ENCODE measurements at places on chromosomes 7 and 10.

GRCh38 chr7:113188396-113188795 is 70.0 kb upstream of the SMIM30 start:
- no peak for DNase-seq

GRCh38 chr7:1362301-1362700 is 97.0 kb downstream of the MICALL2 start:
- no peak for DNase-seq

GRCh38 chr7:131068604-131069021 is 259.1 kb upstream of the MKLN1 start:
- no peak for DNase-seq

DNA sequence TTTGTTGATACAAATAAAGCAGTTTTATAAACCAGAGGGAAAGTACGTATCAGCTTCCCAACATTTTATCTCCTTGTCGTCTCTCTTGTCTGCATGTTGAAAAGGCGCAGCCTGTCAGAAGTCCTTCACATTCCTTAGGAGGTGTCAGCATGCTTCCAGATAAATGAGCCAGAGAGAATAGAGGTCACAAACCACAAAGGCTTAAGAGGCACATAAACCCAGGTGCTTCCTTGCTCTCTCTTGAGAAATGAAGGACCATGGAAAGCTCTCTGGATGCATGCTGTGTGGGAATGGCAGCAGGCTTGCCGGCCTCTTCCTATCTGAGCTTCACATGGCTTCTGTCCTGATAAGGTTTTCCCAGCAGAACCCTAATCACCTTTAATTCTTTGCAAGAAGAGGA is 448.5 kb downstream of the XPNPEP1 start:
- DNase-seq: no peak

- DNase-seq: no peak
Measured at GRCh38 chr10:89440226-89441009, 26.1 kb downstream of the IFIT5 start.

- no peak for DNase-seq
Measured at GRCh38 chr7:113562801-113563200, 356.0 kb downstream of the PPP1R3A start.

GRCh38 chr7:90938371-90938770 is 325.9 kb upstream of the FZD1 start:
- DNase-seq: no peak

DNA sequence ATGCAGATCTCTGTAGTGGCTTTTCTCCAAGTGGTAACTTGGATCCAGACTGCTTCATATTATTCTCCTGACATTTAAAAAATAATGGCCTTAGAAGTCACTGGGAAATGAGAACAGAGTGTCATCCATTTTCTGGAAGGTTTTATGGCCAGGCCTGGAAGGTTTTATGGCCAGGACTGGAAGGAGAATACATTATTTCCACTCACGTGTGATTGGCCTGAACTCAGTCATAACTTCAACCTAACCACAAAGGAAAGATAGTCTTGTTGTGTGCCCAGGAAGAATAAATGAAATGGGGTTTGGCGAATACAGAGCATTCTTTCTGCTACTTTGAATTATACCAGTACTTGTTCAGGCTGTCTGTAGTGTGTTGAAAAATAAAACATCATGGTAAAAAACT is 360.9 kb downstream of the GPAM start:
- DNase-seq: no peak

DNA sequence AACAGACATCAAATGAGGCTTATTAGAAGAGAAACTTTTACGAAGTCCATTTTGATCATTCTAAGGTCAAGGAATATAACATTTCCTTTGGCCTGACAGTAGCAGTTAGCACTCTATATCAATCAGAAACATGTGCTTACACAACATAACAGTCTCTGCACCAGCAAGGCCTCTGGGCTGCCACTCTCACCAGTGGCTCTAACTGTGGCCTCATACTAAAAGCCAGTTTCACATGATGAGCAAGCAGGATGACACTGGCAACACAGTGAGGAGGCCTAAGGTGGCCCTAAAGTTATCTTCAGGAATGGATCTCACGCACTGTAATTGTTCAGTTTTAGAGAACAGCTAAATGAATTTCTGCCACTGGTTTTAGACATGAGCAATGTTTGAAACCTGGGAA is 126.8 kb downstream of the COBL start:
- DNase-seq: no peak

DNA sequence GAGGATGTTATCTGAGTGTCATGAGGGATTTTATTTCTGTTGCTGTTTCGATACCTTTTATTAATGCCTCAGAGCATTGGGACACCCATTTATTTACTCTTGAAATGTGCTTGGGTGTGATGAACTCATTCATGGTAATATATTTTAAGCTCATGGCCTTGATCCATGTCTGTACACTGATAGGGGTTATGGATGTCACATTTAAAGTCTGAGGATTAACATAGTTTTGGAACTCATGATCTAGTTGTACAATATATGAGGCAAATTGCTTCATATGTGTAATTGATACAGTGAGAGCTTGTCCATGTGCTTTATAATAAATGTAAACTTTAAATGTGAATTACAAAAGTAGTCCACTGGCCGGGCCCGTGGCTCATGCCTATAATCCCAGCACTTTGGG is 23.0 kb upstream of the ZRANB1 start:
- no peak for DNase-seq

DNA sequence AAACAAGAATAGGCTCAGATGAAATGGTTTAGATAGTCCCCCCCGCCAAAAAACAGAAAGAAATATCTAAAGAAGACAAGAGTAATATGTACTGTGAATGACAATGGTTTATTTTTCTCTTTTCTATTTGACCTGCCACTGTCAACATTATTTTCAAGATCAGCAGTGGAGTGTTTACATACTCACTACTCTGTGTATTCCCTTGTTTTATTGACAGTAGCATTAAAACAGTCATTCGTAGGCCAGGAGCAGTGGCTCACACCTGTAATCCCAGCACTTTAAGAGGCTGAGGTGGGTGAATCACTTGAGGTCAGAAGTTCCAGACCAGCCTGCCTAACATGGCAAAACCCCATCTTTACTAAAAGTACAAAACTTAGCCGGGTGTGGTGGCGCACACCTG is 245.3 kb upstream of the SLC26A5 start:
- no peak for DNase-seq

- DNase-seq: no peak
Measured at GRCh38 chr7:51328351-51328801, 11.8 kb upstream of the COBL start.

GRCh38 chr10:100847440-100847839 is 65.3 kb upstream of the SLF2 start:
- DNase-seq: no peak

- no peak for DNase-seq
Measured at GRCh38 chr10:113322843-113323242, 230.0 kb upstream of the HABP2 start.

DNA sequence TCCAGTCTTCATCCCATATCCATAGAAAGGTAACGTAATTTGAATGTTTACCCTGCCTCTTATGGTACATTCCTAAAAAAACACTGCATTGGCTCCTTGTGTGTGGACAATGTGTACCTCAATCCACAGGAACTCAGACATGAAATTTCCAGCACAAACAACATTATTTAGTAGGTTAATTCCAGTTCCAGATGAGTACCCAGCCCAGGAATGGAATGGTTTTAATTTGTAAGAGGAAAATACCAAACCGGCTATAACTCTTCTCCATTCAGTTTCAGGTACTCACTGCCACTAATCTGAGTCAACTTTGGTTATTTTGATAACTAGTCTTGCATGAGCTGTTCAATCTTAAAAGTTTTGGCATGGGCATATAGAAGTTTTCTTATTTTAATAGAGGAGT is 39.0 kb downstream of the TFPI2 start:
- no peak for DNase-seq

- DNase-seq: no peak
Measured at GRCh38 chr10:122647383-122647968, 52.2 kb downstream of the C10orf120 start.

DNA sequence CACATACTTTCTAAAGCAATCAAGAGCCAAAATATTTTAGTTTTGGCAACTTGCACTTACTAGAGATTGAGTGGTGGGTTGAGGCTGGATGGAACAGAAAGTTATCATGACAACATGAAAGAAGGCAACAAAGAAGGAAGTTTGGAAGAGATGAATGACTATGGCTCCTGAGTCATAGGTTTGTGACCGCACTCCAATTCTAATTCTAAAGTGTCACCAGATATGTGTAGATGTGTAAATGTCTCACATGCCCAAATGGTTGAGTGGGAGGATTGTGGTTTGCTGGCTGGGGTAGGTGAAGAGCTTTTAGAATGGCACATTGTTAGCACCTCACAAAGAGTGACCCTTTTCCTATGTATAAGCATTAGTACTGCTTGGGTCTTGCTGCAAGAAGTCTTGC is 20.2 kb downstream of the TAS2R16 start:
- no peak for DNase-seq

- no peak for DNase-seq
Measured at GRCh38 chr7:98223351-98223897, 12.2 kb downstream of the BHLHA15 start.

DNA sequence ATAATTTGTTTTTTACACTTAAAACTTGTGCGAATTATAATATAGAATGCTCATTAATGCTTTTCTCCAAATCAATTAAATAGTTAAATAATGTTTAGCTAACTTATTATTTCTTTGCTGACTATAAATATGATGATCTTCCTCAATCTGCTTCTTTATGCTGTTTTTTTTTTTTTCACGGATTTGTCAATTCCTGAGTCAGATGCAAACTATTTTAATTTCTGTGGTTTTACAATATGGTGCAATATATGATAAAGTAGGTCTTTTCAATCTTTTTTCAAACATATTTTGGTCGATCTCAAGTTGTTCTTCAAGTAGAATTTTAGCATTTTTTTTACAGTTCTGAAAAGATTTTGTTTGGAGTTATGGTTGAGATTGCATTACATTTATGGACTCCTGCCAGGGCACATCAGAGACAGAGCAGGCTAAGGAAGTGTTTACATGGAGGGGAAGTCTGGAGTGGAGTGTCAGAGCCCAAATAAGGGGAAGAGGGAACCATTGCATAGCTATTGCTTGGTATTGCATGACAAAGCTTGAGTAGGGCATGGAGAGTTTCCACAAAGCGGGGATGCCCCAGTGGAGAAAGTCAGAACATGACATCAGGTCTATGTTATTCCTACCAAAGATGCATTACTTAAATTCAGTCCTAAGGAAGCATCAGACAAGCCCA is 204.4 kb downstream of the OTUD1 start:
- DNase-seq: no peak

- DNase-seq: no peak
Measured at GRCh38 chr10:100808876-100809275, 63.5 kb downstream of the PAX2 start.

- no peak for DNase-seq
Measured at GRCh38 chr10:109959259-109960145, 36.2 kb upstream of the XPNPEP1 start.

GRCh38 chr10:119285495-119286267 is 78.3 kb downstream of the GRK5 start:
- DNase-seq: no peak

GRCh38 chr7:131829947-131830558 is 273.6 kb upstream of the PODXL start:
- peak; percentile 52 for DNase-seq

DNA sequence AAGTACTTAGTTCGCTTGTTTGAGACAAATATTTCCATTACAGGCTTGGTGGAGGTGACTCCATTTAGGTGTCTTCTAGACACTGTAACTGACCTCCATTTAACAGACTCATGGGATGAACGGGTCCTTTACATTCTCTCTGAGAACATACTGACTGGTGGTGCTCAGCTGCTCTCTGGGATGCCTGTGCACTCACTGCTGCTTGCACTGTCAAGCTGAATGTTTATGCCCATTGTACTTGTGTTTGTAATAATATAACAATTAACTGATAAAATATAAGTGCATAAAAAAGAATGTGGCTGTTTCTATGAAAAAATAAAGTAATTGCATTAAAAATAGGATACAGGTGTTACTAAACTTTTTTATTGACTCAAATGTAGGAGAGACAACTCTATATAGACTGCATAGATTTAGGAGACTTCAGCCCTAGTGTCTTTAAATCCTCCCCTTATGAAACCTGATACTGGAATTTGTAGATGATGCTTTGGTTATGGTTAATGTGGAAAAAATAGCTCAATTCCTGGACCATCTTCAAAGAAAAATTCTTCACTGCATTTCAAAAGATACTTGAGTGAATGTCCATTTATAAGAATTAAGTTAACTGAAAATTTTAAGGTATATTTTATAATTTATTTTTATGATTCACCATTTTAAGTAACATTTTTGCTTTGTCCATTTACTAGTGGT is 85.4 kb downstream of the CDK14 start:
- no peak for DNase-seq

- peak; percentile 61 for DNase-seq
Measured at GRCh38 chr7:108203537-108203936, 73.4 kb upstream of the LAMB4 start.

DNA sequence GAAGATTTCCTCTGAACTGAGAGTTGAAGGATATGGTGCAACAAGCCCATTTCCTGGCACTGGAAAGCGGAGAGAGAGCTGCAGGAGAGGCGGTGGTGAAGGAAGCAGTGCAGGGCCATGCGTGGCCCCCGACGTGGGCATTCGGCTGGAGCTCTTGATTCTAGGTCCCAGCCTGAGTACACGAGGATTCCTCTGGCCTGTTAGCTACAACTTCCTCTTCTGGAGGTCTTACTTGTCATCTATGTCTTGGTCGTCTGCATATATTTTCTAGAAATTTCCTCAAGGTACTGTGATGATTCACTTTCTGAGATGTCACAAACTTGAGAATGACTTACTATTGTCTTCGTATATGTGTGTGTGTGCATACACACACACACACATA is 59.2 kb upstream of the JAZF1 start:
- DNase-seq: no peak

DNA sequence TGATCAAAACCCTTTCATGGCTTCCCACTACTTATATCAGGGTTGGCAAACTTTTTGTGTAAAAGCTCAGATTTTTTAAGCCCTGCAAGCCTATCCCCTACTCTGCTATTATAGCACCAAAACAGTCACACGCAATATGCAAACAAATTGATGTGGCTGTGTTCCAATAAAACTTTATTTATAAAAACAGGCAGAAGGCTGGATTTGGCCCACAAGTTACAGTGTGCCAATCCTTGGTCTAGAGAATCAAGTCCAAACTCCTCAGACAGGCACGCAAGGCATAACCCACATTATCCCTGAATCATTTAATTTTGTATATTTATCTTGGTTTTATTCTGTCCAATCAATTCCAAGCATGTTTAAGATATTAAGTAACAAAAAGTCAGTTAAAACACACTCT is 71.9 kb downstream of the SGMS1 start:
- DNase-seq: no peak

DNA sequence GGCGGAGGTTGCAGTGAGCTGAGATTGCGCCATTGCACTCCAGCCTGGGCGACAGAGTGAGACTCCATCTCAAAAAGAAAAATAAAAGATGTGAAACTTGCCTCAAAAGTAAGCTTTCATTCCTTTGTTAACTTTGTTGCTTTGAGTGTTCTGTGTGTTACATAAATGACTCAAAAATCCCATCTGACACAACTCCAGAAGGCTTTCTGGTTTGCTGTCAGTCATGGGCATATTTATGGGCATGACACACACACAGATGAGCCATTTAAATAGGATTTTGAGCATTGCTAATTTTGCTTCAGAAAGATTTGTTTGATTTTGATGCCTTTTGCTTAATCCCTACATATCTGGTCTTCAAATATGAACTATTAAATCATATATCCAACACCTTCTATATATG is 82.6 kb downstream of the CACNB2 start:
- no peak for DNase-seq
